Muscle of leg (tissue), 16 donors: ENCODE measurements at places on chromosomes 6 and 20.

DNA sequence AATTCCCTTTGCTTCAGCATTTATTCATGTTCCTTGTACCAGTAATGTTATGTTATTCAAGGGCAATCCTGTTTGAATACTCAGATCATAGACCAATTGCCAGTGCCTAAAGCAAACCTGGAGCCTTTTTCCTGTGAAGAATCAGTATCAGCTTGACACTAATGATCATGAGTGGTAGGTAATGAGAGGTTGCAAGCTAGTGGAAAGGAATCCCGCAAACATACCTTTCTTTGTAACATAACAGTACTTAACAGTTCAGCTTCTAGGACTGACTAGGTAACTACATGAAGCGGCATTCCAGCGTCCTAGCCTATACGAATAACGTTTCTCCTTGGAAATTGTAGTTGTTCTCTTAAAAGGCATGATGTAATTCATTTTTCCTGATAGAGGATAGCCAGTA, 253.7 kb downstream of the TMEM242 start:
- DNase-seq = no peak

DNA sequence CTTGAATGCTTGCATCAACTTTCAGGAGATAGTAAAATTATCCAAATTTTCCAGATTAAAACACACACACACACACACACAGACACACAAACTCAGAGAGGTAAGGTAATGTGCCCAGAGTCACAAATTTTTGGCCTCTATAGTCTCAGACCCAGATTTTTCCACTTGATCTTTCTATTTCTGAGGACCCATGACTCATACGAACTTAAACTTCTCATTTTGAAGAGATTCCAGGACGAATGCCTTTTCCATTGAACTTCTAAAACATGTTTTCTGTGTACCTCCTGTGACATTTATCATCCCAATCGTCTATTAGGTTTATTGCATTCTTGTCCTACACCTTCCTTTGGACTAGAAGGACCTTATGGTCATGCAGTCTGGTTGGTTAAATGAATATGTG, 172.9 kb upstream of the COL21A1 start:
- peak; percentile 54 for DNase-seq

DNA sequence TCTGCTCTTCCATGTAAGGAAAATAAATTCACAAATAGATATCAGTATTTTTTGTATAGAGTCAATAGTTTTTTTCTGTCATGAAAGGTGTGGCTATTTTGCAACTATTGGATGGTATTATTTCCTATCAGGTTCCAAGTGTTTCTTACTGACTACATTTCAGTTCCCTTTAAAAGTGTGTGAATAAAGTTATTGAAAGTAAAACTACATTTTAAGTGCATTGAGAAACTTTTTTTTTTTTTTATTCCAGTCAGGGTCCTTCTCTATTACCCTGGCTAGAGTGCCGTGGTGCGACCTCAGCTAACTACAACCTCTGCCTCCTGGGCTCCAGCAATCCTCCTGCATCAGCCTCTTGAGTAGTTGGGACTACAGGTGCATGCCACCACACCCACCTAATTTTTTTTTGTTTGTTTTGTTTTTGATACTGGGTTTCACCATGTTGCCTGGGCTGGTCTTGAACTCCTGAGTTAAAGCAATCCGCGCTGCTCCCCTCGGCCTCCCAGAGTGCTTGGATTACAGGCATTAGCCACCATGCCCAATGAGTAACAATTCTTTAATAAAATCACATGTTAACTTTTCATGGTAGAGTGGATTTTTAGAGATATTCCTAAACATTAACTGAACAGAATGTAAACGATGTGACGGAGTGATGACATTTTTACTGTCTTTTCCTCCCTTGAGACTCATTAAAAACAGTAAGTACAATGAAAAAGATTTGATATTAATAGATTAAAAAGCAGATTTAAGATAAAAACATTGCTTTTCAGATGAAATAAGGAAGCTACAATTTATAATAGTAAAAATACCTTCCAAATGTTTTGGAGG, 69.7 kb upstream of the ADGRF4 start:
- no peak for DNase-seq

DNA sequence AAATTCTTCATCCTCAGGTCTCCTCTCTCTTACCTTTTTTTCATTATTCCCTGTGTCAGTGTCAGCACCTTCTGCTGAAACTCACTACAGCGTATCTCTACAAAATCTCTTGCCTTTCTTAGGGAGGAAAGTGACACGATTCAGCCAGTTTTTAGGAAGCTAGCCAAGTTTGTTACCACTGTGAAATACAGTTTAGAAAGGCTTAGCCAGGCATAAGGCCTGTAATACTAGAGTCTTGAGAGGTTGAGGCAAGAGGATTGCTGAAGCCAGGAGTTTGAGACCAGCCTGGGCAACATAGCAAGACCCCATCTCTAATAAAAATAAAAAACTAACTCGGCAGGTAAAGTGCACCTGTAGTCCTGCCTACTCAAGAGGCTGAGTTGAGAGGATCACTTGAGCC, 16.7 kb downstream of the TAB2 start:
- no peak for DNase-seq

DNA sequence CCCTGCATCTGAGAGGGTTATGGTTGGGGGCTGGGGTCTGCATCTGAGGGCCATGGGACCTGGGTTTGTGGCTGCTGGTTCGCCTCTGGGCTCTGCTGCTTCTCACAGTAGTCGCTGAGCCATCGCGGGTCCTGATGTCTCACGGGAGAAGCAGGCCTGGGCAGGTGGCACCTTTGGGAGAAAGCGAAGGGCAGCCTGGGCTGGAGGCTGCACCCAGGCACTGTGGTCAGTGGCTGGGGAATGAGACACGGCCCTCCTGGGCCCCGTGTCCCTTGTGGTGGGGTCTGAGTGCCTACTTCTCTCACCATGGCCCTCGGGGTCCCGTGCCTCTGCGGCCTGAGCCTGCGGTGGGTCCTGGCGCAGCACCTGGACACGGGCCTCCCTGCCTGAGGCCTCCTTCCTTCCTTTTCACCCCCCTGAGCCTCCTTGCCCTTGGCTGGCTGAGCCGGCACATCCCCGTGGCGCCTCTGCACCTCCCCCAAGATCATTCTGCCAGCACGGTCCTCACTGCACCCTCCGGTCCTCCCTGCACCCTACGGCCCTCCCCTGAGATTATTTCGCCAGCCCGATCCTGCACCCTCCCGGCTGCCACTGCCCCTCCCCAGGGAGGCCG, 206.0 kb downstream of the ERMARD start:
- no peak for DNase-seq

- peak; percentile 89 for DNase-seq
Observed at GRCh38 chr6:107600936-107601335, 111.0 kb downstream of the SOBP start.

DNA sequence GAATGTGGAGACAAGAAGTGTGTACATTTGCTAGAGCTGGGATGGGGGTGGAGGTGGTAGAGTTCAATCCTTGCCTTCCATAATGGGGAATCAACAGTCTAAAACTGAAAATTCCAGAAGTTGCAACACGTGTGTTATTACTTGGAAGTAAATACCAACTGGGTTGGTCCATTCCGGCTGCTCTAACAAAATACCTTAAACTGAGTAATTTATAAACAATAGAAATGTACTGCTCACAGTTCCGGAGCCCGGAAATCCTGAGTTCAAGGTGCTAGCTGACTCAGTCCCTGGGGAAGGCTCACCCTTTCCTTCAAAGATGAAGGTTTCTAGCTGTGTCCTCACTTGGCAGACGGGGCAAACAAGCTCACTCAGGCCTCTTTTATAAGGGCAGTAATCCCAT, 59.0 kb downstream of the RIN2 start:
- DNase-seq = peak; percentile 22

DNA sequence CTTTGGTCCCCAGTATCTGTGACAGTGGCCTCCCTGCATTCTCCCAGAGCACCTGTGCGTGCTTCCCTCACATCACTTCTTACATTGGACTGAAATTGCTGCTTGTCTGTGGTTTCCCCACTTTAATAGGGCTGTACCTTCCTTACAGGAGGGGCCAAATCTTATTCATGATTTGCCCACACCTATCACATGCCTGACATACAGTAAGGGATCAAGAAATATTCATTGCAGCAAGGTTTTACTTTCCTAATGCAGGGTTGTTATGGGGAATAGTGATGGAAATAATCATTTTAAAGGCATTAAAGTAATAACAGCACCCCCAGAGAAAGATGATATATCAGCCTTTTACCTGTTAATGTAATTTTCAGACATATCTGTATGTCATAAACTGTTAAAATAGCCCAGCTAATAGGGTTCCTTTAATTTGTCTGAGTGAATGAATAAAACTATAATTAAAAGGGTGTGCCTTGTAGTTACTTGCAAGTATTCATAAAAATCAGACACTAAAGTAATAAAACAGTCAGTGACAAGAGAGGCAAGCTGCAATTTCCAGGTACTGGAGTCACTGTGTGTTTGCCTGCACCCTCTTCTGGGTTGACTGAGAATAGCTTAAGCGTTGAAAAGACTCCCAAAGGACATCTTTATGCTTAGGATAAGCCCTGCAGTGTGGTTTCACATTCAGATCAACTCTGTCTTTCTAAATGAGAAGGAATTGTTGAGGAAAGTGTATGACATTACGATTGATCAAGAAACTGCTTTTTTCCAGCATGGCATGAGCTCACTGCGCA, 182.7 kb downstream of the PHACTR1 start:
- no peak for DNase-seq

DNA sequence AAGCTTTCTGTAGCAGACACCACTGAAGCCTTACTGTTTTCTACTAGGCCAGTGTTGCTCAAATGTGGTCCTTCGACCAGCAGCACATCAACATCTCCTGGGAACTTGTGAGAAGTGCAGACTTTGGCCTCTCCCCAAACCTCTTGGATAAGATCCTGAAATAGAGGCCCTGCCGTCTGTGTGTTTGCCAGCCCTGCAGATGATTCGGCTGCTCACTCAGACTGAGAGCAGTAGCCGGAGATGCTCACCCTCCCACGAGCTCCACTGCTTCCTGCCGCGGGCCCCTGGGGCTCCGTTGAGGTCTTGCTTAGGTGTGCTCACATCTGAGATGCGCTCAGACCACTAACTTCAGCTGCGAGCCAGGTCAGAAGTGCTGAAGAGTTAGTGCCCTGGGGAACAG, 129.5 kb upstream of the SSTR4 start:
- DNase-seq = peak; percentile 93

DNA sequence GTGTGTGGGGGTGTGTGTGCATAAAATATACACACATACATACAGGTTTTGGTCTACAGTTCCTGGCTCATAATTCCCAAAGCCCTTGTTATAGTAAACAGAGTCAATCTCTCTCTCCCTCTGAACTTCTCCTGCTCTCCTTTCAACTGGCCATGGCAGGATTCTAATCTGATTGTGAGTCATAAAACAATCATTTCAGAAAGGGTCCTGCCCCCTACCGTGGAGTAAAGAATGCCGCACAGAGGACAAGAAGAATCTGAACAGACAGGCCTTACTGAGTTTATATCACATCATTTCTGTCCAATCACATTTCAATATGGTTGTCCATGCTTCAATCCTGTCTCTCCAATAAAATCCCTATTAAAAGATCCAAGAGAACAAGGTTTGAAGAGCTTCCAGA, 416.9 kb downstream of the FRK start:
- no peak for DNase-seq

- peak; percentile 28 for DNase-seq
Observed at GRCh38 chr20:37775200-37775599, 81.4 kb downstream of the CTNNBL1 start.

DNA sequence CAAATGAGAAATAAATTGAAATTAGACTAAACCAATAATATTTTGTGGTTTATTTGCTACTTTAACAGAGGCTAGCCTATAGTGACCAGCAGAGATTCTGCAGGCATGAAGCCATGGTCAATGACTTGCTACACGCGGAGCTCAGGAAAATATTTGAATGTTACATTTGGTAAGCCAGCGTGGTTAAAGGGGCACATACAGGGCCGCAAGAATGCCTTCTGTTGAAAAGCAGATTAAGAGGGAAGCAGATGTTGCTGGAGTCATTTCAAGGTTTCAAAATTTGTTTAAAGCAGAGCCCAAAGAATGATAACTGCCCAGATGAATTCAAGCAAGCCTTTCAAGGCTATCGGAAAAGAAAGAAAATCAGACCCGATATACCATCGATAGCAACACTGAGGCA, 294.3 kb upstream of the MAN1A1 start:
- DNase-seq = peak; percentile 23

DNA sequence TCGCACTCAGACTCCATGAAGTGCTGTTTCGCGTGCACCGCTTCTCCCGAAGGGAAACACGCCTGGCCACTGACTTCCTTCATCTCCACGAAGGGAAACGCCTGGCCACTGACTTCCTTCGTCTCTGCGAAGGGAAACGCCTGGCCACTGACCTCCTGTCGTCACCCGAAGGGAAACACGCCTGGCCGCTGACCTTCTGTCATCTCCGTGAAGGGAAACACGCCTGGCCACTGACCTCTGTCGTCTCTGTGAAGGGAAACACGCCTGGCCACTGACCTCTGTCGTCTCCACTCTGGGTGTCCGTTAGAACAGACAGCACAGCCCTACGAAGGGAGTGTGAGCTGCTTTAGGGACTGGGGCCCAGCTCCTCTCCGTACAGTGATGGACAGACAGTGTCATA, 17.1 kb upstream of the ADRM1 start:
- DNase-seq = peak; percentile 46

GRCh38 chr20:11379257-11380011, 538.3 kb upstream of the BTBD3 start:
- peak; percentile 14 for DNase-seq

GRCh38 chr6:314377-314776, 22.1 kb downstream of the DUSP22 start:
- DNase-seq = no peak

DNA sequence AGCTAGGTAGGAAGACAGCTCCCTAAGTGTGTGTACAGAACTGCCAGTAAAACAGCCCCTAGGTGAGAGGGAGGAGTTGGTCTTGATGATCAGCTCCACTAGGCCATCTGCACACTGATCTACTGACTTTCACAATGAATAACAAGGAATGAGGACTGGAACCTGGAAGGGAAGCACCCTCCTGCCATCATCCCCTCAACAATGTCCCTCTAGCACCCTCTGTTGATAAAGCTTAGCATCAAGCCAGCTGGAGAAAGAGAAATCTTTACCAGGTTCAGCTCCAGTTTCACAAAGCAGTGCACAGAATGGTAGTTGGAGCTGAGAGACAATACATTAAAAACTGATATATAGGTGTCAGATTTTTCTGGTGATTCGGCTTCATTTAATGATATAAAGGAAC, 57.2 kb upstream of the IRAK1BP1 start:
- peak; percentile 2 for DNase-seq
